Activated CD8-positive, alpha-beta memory T cell treated with anti-CD3 and anti-CD28 coated beads for 48 hours (primary cell): ENCODE measurements at places on chromosomes 5 and 9.

GRCh38 chr5:170404398-170404797 is 15.2 kb upstream of the KCNMB1 start:
- no peak for DNase-seq

DNA sequence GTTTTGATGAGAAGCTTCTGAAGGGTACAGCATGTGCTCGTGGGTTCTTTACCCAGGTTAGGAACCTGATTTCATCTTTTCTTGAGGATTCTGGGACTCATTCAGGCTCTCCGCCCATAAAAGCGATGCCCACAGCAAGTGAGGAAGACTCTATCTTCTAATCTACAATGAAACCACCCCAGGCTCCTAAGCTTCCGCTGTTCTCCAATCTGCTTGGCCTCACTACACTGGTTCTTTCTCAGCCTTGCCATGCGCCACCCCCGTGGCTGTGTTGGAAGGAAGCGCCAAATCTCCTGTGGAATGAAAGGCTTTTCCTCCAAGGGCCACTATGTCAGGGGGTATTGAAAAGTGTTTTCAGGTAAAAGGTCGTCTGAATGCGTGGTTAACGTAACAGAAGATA is 135.6 kb downstream of the MYO10 start:
- no peak for DNase-seq

- DNase-seq, result no peak
These were observed 597.3 kb upstream of the CLINT1 start for GRCh38 chr5:158456241-158456640.

GRCh38 chr9:107112707-107113243 is 170.3 kb upstream of the RAD23B start:
- DNase-seq, result no peak

GRCh38 chr9:127490535-127491230 is 39.4 kb downstream of the LRSAM1 start:
- DNase-seq, result no peak

- no peak for DNase-seq
These were observed 198.1 kb downstream of the GADD45G start for GRCh38 chr9:89802781-89803355.

- DNase-seq, result no peak
These were observed 259.1 kb upstream of the CDH12 start for GRCh38 chr5:23112237-23112636.

DNA sequence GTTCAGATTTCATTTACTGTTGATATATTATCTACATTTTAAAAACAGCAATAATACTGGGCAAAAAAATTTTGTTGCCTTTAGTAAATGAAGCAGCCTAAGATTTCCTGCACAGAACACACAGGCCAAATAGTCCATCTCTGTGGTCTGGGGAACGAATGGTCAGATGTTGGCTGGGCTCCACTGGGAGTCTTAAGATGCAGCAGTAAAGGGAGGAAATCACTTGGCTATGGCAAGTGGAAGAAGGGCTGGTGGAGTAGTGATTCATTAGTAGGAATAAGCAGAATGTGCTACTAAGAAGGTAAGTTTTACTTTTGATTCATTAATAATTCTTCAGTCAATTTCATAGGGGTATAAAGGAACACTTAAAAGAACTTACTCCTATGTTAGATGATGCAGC is 91.1 kb upstream of the ARRDC3 start:
- DNase-seq, result no peak

- no peak for DNase-seq
These were observed 213.5 kb downstream of the PJA2 start for GRCh38 chr5:109196087-109196822.

DNA sequence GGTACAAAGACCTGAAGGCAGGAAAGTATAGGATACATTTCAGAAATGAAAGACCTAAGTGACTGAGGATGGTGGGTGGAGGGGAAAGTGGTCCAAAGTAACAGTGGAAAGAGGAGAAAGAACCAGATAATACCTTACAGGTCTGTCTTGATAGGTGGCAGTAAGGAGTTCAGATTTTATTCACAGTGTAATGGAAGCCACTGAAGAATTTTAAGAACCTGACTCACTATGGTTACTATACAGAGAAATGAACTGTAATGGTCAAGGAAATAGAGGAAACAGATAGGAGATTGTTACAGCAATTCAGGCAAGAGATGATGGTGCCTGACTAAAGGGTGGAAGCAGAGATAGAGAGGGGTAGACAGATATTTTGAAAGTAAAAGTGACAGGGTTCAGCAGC is 46.5 kb downstream of the EPB41L4A start:
- no peak for DNase-seq

GRCh38 chr5:170249355-170249754 is 16.6 kb downstream of the C5orf58 start:
- no peak for DNase-seq

DNA sequence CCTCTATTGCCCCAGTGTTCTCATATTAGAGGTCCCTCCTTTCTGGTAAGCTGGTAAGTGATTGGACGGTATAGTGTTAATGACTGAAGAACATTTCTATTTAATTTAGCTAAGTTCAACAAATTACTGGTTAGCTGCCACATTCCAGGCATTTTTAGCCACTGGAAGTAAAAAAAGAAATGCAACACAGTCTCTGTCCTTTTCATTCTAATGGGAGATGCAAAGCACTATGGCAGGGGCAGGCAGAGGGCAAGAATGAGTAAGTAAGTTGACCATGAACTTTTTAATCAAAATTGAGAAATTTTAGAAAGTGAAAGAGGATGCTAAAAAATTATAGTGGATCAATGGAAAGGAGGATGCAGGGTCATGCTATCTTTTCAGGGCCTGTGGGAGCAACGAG is 137.4 kb downstream of the GPBP1 start:
- no peak for DNase-seq

- no peak for DNase-seq
These were observed 48.4 kb upstream of the SNAPC3 start for GRCh38 chr9:15374310-15374709.

DNA sequence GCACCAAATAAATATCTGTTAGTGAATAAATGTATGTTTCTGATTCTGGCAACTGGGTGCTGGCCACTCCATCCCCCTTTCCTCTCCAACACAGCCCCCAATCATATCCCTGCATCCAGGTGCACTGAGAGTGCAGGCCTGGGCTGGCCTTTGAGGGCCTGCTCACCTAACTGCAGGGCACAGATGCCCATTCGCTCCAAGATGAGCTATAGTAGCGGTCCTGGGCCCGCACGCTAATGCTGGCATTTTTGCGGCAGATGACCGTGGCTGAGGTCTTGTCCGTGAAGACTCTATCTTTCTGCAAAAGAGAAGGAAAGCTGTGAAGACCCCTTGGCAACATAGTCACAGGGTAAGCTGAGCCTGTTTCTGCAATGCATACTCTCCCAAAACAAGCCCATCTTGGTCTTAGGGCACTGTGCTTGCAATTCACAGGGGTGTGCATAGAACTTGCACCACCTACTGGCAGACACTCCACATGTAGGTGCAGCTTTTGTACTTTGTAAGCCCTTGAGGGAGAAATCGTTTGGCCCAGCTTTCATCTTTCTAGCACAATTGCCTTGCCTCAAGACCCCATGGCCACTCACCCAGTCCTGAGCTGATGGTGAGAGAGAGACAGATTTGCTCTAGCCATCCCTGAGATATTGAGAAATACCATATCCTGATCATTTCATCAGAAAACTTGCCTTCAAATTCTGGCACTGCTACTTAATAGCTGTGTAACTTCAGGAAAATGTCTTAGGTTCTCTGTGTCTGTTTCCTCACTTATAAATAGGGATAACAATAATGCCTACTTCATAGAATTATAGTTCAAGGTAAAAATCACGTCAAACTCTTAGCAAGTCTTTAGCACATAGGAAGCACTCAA is 13.5 kb downstream of the IL12B start:
- DNase-seq, result no peak

DNA sequence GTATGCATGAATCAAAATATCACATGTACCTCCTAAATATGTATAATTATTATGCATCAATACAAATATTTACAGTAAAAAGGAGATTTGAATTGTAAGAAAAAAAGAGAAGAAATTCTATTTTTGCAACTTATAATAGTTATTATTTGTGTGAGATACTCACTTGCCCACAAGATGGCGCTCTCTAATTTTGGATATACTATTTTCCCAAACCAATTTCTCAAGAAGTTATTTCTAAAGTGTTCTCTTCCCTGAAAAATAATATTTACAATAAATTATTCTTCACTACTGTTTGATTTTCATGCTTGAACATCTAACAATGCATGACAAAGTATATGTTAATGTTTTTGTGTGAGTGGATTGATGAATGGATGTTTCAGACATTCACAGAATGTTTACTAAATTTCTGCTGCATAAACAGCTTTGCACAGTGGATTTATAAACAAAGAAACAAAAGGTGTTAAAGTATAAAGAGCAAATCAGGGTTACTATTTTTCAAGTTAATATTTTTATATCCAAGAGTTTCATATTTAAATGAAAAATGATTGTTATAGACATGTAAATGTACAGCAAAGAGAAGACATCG is 503.4 kb downstream of the PDE4D start:
- DNase-seq, result no peak

DNA sequence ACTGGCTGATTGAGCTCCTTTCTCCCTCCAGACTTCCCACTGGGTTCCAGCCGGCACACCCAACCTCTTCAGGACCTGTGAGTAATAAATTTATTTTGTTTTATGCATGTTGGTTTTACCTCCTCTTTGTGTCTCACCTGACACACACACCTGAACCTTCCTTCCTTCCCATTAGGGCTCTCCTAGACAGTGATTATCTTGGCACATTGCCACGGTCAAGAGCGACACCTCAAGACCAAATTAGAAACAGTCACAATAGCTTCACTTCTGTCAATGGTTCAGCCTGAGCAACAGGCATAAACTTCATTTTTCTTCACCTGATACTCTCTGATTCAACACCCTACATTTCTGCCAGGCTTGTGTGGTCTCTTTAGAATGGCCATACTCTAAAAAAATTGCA is 296.3 kb upstream of the SMARCA2 start:
- no peak for DNase-seq

- no peak for DNase-seq
These were observed 306.3 kb upstream of the SGCD start for GRCh38 chr5:156020647-156021046.

- no peak for DNase-seq
These were observed 583.4 kb downstream of the ACTL7B start for GRCh38 chr9:108272349-108272899.

GRCh38 chr5:101574017-101574416 is 670.9 kb upstream of the ST8SIA4 start:
- no peak for DNase-seq

- no peak for DNase-seq
These were observed 8.6 kb downstream of the SCGB3A2 start for GRCh38 chr5:147887026-147887627.

DNA sequence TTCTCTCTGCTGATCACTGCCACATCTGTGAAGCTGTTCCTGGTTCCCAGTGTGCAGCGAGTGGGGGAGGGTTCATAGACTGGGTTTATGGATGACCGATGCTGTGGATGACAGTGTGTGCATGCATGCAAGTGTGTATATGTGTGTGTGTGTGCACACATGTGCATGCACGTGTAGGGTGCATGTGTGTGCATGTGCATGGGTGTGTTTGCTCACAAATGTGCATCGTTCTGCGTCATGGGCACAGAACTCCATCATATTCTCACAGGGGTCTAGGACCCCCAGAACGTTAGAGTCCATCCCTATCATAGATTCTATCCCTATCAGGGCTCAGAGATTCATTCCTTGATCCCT is 134.0 kb downstream of the PHF2 start:
- DNase-seq, result no peak

GRCh38 chr5:82406205-82406773 is 128.1 kb upstream of the RPS23 start:
- DNase-seq, result no peak

DNA sequence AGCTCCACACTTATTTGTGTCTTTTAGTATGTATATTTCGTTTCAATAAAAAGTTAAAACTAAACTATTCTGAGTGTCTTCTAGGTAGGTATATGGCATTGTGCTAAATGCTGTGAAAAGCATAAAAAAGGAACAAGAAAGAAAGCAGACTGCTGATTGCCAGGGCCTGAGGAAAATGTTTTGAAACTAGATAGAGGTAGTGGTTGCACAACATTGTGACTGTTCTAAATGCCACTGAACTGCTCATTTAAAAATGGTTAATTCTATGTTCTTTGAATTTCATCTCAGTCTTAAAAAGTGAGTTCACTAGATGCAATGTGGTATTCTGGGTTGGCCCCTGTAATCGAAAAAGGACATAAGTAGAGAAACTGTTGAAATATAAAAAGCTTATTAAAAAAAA is 2.6 kb upstream of the ALAD start:
- no peak for DNase-seq

DNA sequence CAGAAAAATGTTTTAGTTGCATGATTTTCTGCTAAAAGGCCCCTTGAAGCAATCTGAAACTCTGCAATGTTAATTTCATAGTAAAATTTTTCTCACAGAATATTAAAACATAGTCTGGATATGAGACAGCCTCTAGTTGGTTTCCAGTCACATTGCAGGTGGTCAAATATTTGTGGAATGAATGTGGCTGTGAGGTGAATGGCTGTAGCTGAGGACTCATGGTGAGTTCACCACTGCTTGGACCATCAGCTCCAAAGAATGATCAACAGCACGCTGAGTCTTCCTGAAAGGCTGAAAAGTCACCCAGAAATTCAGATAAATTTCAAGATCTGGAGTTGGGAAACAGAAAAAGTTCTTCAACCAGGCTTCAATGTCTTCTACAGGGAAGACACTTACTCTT is 79.8 kb downstream of the MAT2B start:
- DNase-seq, result no peak

DNA sequence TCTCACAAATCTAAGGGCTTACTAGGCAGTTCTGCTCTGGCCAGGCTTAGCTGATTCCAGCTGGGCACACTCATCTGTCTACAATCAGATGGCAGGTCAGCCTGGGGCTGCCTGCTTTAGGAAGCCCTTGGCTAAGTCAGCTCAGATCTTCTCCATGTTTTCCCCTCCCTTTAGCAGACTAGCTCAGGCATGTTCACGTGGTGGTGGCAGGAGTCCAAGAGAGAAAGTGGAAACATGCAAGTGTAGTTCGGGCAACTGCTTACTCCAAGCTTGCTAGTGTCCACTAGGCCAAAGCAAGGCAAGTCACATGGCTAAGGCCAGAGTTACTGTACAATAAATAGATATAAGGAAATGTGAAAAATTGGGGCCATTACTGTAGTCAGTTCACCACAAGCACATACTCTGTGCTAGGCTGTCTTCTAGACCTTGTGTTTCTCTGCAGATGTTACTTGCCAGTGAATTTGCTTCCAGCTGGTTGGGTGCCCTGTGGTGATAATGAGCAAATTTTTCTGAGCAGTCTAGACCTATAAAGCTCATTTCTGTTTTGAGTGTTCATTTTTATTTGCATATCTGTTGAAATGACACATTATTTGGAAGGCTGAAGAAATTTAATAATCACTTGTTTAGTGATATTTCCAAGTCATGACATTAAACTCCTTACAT is 38.3 kb downstream of the RECK start:
- no peak for DNase-seq

- no peak for DNase-seq
These were observed 66.4 kb upstream of the PIK3R1 start for GRCh38 chr5:68149189-68149588.

GRCh38 chr5:82855893-82856550 is 221.2 kb downstream of the TMEM167A start:
- DNase-seq, result no peak
